ENCODE measurements at places on chromosomes 13 and 19.

- no peak for DNase-seq
These were observed 35.5 kb upstream of the ANKRD10 start for GRCh38 chr13:110950356-110950755.

- no peak for DNase-seq
These were observed 13.6 kb downstream of the C19orf25 start for GRCh38 chr19:1465191-1466016.

DNA sequence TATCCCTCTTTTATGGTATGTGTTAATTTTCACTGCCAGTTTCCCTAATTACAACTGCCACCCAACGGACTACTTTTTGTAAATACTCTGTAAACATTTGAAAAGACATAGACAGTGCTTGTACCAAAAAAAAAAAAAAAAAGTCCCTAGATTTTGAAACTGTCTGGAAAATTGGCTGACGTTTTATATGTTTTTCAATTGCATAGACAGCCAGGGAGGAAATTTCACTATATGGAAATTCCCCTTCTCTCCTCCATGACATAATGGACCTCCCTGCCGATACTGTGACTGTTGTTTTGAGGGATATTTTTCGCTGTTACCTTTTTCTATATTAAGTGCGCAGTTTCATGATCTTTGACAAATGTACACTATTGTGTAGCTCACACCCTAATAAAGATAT lies 43.4 kb downstream of the C13orf42 start:
- no peak for DNase-seq

DNA sequence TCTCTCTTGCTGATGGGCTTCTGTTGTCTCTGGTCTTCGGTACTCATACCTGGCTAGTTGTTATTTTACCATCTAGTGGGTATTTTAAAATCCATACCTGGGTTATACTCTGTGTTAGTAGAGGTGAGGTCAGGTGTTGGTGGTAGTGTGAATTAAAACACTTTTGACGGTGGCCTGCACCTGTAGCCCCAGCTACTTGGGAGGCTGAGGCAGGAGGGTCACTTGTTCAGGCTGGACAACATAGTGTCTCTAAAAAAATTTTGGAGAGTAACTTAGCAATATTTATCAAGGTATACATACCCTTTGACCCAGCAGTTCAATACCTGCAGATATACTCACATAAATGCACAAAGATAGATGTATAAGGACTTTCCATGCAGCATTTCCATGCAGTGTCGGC lies 55.4 kb downstream of the GSX1 start:
- DNase-seq, result no peak

DNA sequence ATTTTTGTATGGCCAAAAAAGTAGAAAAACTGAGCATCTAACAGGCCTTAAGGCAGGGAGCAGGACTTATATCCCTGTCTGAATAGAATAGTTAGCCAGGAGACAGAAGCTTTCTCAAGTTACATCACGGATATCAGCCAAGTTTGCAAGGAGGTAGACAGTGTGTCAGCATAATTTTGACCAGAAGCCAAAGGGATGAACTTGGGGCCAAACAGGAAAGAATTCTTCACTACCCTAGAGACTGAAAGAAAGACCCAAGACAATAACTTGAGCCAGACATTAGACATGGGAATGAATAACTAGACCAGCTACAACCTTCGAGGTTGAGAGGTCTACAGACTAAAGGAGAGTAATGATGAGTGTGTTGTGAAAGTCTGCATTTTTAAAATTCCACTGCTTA lies 48.1 kb upstream of the PCDH9 start:
- no peak for DNase-seq

GRCh38 chr13:113171250-113172125 lies 13.0 kb downstream of the PROZ start:
- no peak for DNase-seq

GRCh38 chr19:39449116-39449797 lies 3.9 kb downstream of the SUPT5H start:
- DNase-seq, result no peak

DNA sequence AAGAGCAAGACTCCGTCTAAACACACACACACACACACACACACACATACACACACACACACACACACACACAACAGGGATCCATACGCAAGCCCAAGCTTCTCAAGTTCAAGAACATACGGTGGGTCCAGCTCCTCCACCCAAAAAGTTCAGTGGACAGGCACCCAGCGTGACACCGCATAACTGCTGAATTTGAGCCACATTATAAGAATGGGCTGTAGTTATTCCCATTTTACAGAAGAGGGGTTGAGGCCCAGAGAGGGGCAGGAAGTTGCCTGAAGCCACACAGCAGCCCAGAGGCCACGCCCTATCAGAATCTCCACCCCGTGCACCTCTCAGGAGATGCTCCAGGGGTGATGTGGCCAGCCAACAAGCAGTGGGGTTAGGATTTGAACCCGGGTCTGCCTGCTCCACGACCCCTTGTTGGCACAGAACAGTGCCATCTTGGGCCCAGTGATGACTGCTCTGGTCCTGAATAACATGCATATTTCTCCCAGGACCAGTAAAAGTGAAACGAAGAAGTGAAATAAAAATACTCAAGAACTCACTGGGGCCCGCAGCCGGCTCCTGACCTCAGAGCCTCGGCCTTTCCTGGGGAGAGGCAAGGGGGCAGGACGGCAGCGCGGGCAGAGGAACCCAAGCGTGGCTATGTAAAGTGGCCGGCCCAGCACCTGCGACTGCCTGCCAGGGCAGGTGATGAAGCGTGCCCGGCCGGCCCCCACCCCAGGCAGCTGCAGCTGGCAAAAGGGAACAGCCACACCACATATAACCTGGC lies 61.9 kb downstream of the AP1M1 start:
- DNase-seq, result no peak

- DNase-seq, result no peak
These were observed 59.4 kb downstream of the GPC6 start for GRCh38 chr13:93286047-93286446.

DNA sequence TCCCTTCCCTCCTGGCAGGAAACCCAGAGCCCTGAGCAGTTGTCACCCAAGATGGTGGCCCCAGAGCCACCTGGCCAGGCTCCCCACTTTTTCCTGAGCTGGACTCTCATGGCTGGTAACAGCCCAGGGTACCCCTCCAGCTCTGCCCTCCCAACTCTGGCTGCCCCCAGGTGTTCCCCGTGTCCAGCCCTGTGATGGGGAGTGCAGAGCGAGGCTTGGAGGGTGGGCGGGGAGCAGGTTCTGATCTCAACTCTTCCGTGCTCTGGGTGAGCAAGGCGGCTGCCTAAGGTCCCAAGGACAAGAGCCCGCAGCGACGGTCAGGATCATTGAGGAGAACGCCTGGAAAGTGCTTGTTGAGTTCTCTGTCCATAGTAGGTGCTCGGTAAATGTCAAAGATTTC lies 54.7 kb upstream of the GAS6 start:
- DNase-seq, result no peak

- no peak for DNase-seq
These were observed 220.3 kb downstream of the POU4F1 start for GRCh38 chr13:78383071-78383484.

DNA sequence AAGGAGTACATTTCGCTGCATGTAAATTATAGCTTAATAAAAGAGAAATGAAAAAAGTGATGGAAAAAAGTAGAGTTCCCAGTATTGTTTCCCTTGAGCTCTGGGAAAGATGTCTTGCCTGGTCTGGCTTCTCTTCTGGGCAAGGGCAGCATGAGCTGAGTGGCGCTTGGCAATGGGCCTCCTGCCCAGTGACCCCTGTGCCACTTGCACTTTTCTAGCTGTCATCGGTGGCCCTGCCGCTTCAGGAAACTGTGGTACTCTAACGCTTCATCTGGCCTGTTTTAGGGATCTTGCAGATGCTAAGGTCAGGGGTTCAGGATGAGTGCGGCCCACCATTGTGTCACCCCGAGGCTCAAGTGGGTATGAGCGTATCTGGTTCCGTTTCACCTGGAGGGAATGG lies 161.4 kb downstream of the MTUS2 start:
- DNase-seq, result no peak

DNA sequence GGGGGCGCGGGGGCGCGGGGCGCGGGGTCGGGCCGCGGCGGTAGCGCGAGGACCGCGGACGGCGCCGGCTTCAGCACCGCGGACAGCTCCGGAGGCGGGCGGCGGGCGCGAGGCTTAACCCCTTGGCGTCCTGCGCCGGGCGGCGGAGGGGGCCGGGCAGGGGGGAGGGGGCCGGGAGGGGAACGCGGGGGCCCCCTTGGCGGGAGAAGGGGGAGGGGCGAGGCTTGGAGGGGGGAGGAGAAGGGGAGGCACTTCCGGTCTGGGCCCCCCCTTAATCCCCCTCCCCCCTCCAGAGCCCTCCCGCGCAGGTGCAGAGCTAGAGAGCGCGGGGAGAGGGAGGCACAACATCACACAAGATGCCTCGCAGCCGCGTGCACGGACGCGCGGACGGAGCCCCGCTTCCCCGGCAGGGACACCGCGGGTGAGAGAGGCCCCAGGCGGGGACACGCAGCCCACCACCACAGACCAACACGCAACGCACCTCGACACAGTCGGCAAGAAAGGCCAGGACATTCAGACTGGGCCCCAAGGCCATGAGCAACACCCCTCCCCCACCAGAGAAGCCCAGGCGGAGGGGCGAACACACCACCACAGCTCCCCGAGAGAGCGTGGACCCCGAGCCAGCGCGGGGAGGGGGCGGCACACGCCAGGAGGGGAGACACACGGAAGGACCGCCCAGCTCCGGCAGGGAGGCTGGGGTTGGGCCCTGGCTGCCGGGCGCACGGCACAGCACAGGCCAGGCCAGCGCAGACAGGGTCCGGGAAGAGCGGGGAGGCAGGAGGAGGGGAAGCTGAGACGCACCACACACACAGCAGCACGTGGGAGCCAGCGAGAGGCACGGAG lies 24.1 kb downstream of the SHANK1 start:
- no peak for DNase-seq

DNA sequence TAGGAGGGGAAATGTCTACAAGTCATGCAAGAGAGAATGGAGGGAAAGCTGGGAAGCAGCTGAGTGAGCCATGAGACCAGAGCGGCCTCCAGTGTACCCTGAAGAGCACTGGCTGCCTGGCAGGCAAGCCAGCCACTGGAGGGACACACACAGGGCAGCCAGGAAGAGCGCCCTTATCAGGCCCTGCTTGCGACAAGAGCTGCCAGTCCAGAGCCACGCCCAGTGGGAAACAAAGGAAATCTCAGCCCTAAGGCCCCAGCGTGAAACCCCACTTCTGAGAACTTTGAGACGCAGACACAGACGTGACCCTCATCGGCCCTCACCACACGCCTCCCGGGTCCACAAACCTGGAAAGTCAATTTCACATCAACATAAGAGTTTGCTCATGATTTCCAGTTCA lies 105.0 kb downstream of the STK24 start:
- no peak for DNase-seq

DNA sequence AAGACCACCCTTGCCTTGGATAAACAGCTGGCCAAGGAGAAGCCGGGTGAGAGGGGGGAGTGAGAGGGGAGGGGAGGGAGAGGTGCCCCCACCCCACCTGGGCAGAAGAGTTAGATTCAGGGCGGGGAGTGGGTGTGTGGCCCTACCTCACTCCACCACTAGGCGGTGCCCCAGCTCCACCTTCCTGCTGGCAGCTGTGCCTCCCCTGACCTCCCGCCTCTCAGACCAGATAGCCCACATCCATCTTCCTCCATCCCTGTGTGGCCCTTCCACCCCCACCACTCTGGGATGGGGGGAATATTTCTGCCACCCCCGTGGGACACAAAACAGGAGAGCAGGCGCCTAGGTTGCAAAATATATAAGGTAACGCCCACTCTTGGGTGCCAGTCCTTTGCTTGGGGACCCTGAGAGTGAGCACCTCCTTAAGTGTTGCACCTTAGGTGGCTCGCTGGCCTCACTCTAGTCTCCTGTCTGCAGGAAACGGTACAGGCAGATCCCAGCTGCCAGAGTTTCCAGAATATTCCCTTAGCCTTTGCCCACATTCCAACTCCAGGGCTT lies 13.8 kb upstream of the EHD2 start:
- peak; percentile 71 for DNase-seq

DNA sequence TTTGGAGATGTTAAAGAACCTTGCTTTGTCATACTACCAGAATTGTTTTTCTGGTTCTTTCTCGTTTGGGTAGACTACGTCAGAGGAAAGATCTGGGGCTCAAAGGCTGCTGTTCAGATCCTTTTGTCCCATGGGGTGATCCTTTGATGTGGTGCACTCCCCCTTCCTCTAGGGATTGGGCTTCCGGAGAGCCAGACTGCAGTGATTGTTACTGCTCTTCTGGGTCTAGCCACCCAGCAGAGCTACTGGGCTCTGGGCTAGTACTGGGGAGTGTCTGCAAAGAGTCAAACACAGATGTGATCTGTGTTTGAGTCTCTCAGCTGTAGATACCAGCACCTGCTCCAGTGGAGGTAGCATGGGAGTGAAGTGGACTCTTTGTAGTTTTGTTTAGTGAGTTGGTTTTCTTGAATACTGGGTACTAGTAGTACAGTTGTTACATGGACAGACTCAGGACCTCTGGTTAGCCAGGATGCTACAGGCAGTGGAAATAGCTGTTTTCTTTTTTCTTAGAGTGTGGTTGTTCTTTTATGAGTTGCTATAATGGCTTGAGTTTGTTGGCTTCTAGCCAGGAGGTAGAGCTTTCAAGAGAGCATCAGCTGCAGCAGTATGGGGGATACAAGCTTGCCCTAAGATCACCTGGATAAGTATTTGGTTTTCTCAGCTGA lies 34.4 kb downstream of the DNAJC15 start:
- DNase-seq, result no peak

DNA sequence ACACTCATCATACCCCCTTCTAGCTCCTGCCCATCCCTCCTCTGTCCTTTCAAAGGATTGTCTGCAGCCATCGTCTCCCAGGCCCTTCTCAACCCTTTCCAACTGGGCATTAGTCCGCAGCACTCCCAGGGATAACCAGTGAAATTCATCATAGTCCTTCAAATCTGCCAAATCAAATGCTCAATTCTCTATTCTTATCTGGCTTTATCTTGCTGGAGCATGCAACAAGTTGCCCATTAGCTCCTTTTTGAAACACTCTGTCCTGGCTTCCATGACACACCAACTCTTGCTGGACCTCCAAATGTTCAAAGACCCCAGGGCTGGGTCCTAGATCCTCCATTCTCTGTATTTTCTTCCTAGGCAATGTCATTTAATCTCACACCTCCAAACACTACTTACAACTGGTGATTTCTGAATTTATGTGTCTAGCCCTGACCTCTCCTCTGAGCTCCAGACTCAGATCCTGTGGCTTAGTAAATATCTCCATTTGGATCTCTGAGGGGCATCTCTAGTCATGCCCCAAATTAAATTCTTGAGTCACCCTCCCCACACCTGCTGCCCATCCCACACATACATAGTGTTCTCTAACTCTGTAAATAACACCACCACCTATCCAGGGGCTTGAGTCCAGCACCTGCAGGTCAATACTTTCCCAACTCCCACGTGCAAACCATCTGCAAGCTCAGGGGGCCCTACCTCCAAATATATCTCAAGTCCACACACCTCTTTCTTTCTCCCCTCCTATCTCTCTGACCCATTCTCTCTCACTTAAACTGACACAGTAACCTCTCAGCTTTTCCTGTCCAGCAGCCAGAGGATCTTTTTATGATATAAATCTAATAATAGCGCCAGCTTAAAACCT lies 9.1 kb upstream of the ANKRD10 start:
- DNase-seq, result no peak

DNA sequence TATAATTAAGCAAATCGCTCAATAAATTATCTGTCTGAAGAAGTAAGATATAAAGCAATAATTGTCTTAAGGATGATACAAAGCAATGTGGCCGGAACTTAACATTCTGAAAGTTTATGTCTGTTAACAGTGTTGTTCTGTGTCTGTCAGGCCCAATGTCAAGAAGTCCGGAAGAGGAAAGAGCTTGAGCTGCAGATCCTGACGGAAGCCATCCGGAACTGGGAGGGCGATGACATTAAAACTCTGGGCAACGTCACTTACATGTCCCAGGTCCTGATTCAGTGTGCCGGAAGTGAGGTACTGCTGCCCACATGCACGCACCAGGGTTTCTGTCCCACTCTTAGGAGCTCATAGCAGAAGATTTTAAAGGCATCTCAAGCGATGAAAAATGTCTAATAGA lies 45.1 kb upstream of the TEX29 start:
- DNase-seq, result no peak
